ENCODE measurements at places on chromosomes 2 and 18.

DNA sequence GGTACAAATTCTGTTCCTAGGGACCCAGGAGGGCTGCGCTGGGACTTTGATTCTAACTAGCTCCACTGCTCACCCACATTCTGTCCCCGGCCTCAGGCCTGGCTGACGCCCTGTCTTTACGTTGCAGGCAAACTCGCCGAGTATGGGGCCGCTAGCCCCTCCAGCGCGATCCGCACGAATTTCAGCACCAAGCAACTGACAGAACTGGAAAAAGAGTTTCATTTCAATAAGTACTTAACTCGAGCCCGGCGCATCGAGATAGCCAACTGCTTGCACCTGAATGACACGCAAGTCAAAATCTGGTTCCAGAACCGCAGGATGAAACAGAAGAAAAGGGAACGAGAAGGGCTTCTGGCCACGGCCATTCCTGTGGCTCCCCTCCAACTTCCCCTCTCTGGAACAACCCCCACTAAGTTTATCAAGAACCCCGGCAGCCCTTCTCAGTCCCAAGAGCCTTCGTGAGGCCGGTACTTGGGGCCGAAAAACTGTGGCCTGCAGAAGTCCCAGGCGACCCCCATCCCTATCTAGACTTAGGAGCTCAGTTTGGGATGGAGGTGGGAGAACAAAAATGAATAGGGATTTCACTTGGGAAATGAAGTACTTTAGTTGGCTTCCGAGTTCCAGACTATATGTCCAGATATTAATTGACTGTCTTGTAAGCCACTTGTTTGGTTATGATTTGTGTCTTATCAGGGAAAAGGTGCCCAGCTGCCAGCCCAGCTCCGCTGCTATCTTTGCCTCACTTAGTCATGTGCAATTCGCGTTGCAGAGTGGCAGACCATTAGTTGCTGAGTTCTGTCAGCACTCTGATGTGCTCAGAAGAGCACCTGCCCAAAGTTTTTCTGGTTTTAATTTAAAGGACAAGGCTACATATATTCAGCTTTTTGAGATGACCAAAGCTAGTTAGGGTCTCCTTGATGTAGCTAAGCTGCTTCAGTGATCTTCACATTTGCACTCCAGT, 1.5 kb downstream of the HOXD1 start:
- DNase-seq, result no peak

DNA sequence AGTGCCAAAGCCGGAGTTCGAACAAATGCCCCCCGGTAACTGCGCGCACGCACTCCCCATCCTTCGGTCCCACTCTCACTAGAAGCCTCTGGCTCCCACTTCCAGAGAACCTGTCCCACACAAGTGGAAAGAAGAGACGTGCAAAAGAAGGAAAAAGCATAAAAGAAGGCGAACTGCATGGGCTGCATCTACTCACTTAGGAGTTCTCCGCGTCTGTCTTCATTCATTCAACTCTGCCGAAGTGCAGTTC, 312 bp downstream of the NR4A2 start:
- no peak for DNase-seq

- no peak for DNase-seq
Observed at GRCh38 chr18:49898421-49898820, 85.1 kb upstream of the ACAA2 start.

- DNase-seq, result no peak
Observed at GRCh38 chr2:133434959-133435668, 133.1 kb downstream of the NCKAP5 start.

- DNase-seq, result no peak
Observed at GRCh38 chr18:62777814-62778213, 62.5 kb downstream of the PHLPP1 start.

All from cerebellar cortex (tissue), 1 donor.